ENCODE measurements at places on chromosomes 2 and 18.

GRCh38 chr2:168534926-168535325 is 78.9 kb downstream of the CERS6 start:
- DNase-seq, result no peak

- DNase-seq, result no peak
These were observed 102.9 kb downstream of the DDX1 start for GRCh38 chr2:15694589-15694986.

- DNase-seq, result no peak
These were observed 118.1 kb upstream of the FN1 start for GRCh38 chr2:215553946-215554345.

DNA sequence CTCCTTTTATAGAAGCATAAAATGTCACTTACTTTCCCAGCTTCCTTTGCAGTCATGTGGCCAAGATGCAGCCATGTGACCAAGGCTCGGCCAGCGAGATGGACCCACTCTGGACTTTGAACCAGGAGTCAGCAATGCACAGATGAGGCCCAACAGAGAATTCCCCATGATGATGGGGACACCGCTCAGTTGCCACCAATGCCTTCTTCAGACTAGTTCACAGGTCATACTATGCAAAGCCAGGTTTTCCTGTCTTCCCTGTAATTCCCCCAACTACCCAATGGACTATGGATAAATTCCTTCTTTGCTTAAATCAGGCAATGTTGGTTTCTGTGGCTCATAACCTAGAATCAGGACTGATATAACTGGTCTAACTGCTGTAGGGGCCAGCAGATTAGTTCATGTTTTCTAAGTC is 22.5 kb upstream of the REL start:
- DNase-seq, result no peak

GRCh38 chr2:185174353-185174752 is 564.3 kb upstream of the FSIP2 start:
- no peak for DNase-seq

DNA sequence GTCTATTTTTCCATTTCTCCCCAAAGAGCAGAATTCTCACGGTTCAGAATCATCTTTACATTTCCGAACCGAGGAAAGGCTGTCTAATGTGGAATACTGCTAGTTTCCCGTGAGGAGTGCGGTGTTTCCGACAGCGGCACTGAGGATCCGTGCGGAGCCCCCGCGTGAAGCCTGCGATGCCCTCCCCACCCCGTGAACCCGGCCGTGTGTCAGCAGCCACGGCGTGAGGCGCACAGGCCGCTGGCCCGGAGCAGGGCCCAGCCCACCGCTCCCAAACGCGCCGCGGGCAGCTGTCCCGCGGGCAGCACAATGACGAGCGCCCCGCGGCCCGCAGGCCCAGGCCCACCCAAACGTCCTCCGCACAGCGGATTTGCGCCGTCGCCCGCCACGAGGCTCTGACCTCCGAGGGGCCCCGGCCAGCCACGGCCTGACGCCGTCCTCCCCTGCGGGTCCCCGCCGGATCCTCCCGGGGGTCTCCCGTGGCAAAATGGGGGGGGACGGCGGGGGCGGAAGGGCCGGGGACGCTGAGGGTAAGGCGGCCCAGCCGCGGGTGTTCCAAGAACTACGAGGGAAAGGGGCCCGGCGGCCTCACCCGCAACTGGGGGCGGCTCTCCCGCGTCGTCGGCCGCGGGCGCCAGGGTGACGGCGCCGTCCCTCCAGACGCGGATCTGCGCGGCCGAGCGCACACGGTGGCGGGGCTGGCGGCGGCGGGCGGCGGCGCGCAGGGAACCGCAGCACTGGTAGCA is 796 bp downstream of the SPIRE1 start:
- peak; percentile 82 for DNase-seq

- DNase-seq, result peak; percentile 81
These were observed 633 bp downstream of the NABP1 start for GRCh38 chr2:191678437-191679100.

GRCh38 chr2:12352889-12353288 is 363.8 kb upstream of the TRIB2 start:
- no peak for DNase-seq

DNA sequence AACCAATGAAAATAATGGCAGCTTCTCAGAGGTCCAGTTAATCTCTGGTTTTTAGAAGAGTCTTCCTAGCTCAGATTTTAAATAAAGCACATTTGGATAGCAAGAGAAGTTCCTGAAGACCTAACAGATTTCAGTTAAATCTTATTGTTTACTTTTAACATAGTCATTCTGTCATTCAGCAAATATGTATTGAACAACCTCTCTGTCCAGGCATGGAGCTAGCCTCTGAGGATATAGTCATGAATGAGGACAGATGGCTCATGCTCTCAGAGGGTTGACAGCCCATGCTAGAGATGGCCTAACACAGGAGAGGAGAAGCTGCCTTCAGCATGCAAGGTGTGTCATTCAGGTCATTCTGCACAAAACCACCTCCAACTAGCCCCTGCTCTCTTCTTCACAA is 6.2 kb downstream of the CCBE1 start:
- DNase-seq, result no peak
